ENCODE measurements at places on chromosomes 5 and 9.

DNA sequence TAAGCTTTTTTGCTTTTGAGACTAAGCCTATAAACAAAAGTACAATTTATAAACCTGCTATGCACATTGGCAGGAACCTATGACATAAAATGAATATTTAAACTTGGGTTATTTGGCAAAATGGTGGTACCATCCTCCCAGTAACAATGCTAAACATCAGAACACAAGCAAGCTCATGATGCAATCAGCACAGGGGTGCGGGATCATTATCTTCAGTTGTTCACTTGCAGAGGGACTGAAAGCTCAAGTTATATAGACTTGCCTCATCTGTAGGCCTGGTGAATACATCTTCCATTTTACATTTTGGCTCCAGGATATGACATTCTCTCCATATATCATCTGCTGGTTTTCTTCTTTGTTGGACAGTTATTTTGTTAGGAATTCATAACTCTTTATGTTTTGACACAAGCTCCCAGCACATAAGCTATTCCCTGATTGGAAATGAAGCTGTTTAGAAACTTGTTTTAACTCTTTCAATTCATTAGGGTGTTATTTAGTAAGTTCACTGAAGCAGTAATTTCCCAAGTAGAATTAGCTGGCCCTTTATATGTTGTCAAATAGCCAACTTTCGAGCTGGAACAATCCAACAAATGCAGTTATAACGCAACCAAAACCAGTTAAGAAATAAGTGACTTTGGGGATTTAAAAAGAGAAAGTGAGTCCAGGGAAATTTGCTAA is 124.7 kb upstream of the LIFR start:
- no peak for DNase-seq

DNA sequence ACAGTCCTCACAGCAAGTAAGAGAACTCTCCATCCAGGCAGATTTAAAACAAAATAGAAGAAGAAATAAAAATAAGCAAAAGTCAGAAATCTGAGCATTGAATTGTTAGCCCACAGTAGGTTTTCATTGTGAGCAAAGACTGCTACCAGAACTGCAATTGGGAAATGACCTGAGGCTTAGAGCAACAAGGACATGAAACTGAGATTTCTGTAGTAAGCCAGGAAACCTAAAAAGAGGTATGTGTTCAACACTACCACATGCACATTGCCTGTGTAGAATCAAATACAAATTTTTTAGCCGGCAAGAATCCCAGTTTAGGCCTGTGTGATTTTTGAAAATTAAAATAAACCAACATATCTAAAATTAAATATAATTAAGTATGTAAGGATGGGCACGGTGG is 928.4 kb upstream of the WWC1 start:
- DNase-seq: no peak

GRCh38 chr5:147303251-147303650 is 68.4 kb downstream of the STK32A start:
- DNase-seq: no peak

DNA sequence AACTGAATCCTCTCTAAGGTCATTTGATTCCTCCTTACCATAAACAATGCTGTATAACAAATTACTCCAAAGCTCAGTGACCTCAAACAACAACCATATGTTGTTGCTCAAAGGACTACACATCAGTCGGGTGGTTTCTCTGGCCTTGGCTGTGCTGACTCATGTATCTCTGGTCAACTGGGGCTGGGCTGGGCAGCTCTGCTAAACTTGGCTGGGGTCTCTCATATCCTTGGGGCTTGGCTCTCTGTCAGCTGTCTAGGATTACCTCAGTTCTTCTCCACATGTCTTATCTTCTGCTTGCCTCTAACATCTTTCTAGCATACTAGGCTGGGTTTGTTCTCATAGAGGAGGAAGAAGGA is 86.4 kb downstream of the GALNT10 start:
- peak; percentile 88 for DNase-seq

Data from brain microvascular endothelial cell (primary cell).